COR-L47 (cell line): ENCODE measurements at places on chromosomes 1 and 21.

GRCh38 chr21:41715649-41716281 lies 51.1 kb downstream of the RIPK4 start:
- no peak for DNase-seq

DNA sequence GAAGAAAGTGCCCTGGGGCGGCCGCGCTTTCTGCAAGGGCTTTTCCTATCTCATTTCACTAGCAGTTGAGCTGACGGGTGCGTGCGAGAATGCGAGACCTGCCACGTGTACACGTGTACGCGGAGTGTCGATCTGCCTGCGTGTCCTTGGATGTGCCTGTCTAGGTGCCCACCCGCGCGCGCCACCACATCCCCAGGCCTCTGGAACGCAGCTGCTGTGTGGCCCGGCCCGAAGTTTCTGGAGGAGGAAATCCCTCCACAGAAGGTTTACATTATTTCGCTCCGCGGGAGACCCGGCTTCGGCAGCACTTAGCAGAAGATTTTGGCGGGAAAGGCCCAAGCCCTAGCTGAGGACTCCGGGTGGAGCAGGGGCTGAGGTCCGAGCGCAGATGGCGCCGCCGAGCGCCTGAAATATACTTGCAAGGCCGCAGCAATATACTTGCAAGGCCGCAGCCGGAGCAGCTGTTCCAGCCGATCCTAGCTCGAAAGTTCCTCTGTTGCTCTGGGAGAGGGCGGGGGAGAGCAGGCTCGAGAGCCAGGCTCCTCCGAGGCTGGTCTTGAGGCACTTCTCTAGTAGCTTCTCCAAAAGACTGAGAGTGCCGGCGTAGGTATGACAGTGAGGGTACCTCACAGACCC lies 3.9 kb downstream of the TBX15 start:
- no peak for DNase-seq

GRCh38 chr1:228866468-228866867 lies 131.2 kb downstream of the RHOU start:
- DNase-seq, result no peak

- DNase-seq, result no peak
These were observed 234.6 kb downstream of the USP25 start for GRCh38 chr21:15964236-15964855.

- DNase-seq, result no peak
These were observed 13.3 kb upstream of the TRAF3IP3 start for GRCh38 chr1:209742409-209743144.

- no peak for DNase-seq
These were observed 65.4 kb downstream of the TIAM1 start for GRCh38 chr21:31278511-31279130.

- DNase-seq, result no peak
These were observed 525 bp downstream of the C1QTNF12 start for GRCh38 chr1:1245817-1246576.

GRCh38 chr1:160200786-160201185 lies 4.4 kb upstream of the PEA15 start:
- DNase-seq, result no peak

- DNase-seq, result no peak
These were observed 18.2 kb downstream of the DNALI1 start for GRCh38 chr1:37574834-37575480.

DNA sequence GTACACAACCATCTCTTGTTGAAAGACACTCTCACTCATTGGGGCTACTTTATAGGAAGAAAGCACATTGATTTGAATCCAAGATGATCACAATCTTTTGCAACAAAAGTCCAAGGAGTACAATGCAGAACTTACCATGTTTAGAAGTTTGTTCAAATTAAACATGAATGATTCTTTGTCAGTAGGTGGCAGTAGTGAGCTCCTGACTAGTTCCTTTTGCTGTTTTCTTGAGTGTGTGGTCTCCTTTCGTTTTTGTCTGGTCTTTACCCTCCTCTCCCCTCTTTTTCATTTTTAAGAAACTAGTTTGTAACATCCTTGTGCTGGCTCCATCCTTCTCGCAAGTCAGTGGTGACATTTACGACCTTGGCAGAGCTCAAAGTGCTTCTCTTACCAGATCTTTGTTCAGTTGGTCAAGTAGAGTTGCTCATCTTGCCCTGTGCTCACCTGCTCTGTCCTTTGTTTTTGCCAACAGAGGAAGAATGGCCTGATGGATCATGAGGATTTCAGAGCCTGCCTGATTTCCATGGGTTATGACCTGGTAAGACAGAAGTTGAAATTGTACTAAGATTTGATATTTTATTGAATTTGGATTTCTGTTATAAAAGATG lies 35.7 kb upstream of the MTR start:
- peak; percentile 5 for DNase-seq

- no peak for DNase-seq
These were observed 16.8 kb downstream of the PLA2G5 start for GRCh38 chr1:20086800-20087199.

DNA sequence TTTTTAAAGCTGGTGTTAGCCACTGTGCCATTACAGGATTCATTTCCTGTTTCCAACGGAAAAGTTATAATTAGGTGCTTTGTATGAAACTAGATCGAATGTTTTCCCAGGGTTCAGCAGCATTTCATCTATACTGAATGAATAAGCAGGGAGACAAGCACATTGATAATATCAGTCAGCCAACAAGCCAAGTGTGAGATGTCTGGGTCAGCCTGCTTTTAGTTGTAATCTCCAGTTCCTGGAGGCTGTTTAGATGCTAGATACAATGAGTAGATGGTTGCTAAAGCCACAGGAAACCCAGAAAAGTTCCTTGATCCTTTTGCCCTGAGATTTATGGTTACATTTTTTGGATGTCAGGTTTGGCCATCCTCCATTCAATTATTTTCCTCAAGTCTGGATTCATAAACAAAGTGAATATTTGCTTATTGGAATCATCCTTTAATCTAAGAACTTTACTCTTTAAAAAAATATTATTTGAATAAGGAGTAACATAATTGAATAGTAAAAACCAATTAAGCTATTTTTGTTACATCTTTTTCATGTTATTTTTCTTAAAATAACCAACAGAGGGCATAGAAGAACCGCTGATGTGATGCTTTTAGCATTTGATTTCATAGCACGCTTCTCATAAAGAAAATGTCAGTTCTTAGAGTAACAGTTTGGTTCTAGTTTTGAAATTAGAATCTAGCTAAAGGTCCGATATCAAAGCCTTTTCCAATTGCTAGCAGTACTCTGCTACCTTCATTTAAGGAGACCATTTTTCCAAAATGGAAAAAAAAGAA lies 76.6 kb downstream of the HSPA13 start:
- DNase-seq, result no peak

GRCh38 chr1:99782920-99783319 lies 16.5 kb upstream of the FRRS1 start:
- DNase-seq, result no peak

DNA sequence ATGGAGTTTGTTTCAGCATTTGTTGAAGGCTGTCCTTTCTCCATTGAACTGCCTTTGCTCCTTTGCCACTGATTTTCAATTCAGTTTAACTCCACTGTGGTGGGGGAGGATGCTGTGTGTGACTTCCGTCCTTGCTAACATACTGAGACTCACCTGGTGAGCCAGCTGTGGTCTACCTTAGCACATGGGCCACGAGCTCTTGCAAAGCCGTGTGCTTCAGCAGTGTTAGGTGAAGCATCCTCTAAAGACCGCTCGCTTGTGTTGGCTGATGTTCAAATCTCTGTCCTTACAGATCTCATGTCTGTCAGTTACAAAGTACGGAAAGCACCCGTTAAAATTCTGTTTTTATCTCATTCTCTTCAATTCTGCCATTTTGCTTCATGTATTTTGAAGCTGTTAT lies 3.6 kb upstream of the SPATC1L start:
- DNase-seq, result no peak

DNA sequence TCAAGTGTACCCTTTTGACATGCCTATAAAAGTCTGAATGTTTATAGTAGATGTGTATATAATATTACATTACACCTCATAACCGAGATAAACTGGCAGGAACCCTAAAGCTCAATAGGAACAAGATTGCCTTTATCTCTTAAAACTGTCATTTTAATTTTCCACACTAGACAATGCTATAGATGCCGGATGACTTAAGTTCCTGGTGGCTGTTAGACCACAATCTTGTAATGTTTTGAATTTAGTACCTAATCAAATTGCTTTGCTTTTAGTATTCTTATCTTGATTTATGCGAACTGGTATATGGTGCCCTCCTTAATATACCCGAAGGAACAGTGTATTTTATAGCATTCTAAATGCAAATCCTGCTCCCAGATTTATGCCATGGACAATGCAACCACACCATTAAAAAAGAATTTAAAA lies 1397.0 kb upstream of the ADGRL4 start:
- no peak for DNase-seq

- no peak for DNase-seq
These were observed 56.0 kb downstream of the RUNX3 start for GRCh38 chr1:24874056-24874455.

GRCh38 chr1:66925558-66925910 lies 744 bp downstream of the MIER1 start:
- DNase-seq, result no peak

DNA sequence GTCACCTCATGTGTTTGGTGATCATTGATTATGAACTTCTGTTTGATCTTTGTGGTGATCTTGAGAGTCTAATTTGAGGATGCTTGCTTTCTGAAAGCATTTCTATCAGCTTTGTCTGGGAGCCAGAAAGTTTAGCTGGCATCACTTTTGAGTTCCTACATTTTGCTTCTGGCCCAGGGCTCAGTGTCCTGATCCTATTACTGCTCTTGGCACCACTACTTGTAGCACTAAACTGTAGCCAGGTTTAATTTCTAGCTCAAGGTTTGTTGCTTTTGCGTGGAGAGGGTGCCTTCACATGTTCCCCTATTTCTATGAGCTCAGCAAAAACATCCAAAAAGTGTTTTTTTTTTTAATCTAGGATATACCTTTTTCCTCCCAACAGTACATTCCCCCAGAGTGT lies 9.3 kb downstream of the TTC3 start:
- no peak for DNase-seq

- DNase-seq, result no peak
These were observed 1.6 kb downstream of the OR2AK2 start for GRCh38 chr1:247966532-247967204.

- DNase-seq, result no peak
These were observed 157.6 kb upstream of the CAMK1G start for GRCh38 chr1:209425959-209426358.

GRCh38 chr1:212488436-212489283 lies 55.9 kb downstream of the NENF start:
- DNase-seq, result peak; percentile 48

DNA sequence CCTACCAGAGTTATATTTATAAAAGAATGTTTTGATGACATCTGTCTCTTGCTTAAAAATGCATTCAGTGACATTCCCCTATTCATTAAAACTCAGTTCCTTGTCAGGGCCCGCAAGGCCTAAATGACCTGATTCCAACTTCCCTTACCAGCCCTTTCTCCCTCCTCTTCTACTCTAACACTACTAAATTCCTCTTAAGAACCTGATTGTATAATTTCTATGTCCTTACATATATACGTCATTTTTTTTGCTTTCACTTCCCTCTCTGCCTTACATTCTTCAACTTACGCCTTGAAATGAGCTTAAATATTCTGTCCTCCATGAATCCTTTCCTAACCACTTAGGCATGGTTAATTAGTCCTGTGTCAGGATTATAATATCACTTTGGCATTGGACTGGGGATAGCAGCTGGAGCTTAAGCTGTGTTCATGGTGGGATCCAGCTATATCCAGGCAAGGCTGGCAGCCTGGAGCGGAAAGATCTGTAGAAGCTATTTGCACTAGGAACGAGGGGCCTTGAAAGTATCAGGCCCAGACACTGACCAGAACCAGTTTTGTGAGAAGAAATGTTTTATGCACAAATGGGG lies 360.2 kb upstream of the PTBP2 start:
- DNase-seq, result no peak

DNA sequence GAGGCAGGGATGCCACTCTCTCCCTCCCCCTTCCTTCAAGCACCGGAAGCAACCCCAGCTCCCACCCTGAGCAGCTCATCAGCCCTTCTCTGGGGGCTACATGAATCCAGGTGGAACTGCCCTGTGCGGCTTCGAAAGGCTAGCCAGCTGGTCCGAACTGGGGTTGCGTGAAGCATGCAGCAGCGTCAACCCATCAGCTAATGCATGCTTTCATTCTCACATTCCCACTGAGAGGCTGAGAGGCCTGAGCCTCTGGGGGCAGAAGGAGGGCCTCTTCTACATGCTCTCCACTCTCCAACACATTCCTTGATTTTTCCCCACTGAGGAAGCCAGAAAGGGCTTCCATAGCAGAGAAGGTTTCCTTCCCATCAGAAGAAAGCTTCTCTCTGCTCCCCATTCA lies 5.6 kb downstream of the RXRG start:
- no peak for DNase-seq

DNA sequence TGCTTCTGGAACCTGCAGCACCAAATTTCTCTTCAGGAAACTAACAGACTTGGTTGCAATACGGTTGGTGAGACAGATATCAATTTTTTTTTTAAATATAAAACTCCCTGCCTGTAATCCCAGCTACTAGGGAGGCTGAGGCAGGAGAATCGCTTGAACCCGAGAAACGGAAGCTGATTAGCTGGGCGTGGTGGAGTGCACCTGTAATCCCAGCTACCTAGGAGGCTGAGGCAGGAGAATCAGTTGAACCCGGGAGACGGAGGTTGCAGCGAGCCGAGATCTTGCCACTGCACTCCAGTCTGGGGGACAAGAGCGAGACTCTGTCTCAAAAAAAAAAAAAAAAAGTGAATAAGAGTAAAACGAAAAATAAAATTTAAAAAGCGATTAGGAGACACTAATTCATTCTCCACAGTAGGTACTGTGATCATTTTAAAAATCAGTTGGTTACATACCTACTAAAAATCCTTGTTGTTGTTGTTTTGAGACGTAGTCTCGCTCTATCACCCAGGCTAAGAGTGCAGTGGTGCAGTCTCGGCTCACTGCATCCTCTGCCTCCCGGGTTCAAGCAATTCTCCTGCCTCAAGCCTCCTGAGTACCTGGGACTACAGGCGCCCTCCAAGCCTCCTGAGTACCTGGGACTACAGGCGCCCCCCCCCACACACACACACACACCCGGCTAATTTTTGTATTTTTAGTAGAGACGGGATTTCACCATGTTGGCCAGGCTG lies 796 bp upstream of the RBM8A start:
- DNase-seq, result no peak

DNA sequence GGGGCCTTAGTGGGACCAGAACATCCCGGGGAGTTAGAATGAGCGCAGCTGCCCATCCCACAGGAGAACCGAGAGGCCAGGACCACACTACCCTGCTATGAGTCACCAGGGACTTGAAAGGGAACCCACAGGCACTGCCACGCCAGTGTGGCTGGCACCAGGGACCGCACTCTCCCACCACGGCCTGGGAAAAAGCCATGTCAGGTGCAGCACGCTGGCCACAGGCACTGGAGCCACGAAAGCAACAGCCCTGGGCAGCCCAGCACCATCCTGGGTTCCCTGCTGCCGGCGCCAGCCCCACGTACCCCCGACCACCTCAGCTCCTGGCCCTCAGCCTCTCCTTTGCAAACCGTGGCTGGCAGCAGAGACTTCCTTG lies 14.1 kb upstream of the TMEM240 start:
- no peak for DNase-seq

- no peak for DNase-seq
These were observed 40.9 kb downstream of the CLIC4 start for GRCh38 chr1:24786191-24786590.

GRCh38 chr1:44447051-44447810 lies 42.2 kb downstream of the RNF220 start:
- DNase-seq, result no peak

GRCh38 chr1:17674726-17675500 lies 80.2 kb upstream of the ACTL8 start:
- no peak for DNase-seq
